Brain microvascular endothelial cell (primary cell): ENCODE measurements at places on chromosomes 11 and 22.

GRCh38 chr11:62573006-62573591, 592 bp downstream of the EEF1G start:
- no peak for DNase-seq

GRCh38 chr22:49021131-49021925, 806.3 kb downstream of the BRD1 start:
- DNase-seq = no peak

DNA sequence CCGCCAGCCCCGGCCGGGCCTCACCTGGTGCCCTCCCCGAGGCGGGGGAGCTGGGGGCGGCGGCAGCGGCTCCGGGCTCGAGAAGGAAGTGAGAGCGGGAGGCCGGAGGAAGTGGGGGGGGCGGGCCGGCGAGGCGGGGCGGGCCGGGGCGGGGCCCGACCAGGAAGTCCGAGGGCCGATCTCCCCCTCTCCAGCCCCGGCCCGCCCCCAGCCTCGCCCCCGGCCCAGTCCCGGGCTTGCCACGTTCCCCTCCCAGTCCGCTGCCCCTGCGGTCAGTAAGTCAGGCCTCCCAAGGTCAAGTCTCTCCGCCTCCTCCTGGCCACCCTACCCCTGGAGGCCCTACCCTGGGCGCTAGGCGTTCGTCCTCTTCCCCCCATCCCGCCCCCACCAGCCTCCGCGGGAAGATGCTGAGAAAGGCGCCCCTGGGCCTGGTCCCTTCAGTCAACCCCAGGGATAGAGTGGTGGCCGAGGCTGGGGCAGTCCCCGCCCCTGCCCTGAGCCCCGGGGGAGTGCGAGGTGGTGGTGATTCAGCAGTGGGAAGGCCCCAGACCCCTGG, at the start of gene RHOG:
Gene RHOG (minus strand): TSS at position 90 of the 556 bp plus-strand sequence. CDS start 12,821 bp downstream, outside the sequence.
- no peak for DNase-seq

DNA sequence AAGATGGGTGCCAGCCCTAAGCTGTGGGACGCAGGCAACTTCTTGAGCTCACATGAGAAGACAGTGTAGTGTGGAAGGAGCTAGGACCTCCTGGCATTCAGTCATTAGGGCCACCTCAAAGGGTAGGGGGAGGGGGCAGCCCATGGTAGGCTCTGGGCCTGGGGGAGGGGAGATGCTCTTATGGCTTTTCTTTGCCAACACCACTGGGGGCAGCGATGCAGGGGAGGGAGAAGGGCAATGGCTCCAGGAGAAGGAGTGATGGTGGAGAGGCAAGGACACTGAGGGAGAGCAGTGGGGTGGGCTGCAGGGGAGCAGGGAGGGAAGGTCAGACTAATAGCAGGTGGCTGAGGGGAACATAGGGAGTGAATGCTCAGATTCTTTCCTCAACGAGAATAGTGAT, 63.3 kb upstream of the SUSD2 start:
- no peak for DNase-seq

GRCh38 chr22:44838316-44839016, 86.1 kb downstream of the ARHGAP8 start:
- DNase-seq = no peak

DNA sequence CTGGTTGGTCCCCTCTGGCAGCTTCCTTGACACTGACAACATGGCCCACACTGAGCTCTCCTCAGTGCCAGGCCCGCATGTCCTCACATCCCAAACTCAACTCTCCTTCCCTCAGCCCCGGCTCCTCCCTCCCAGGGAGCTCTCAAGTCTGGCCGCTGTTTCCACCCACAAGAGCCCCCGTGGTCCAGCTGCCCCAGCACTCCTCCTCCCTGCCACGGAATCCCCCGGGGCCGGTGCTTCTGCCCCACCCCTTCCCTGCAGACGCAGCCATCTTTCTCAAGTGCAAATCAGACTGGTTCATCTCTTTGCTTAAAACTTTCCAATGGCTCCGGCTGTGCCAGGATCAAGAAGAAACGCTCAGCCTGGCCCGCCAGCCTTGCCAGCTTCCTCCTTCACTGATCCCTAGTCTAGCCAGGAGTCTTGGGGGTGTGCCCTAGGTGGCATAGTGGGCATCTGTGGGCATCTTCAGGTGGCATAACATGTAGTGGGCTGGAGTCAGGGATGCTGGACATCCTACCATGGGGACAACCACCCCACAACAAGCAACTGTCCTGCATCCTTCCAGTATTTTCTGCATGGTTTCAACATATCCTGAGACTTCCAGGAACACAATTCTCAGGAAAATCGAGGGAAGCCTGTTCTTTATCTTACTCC, 22.3 kb upstream of the RASL10A start:
- DNase-seq = no peak

DNA sequence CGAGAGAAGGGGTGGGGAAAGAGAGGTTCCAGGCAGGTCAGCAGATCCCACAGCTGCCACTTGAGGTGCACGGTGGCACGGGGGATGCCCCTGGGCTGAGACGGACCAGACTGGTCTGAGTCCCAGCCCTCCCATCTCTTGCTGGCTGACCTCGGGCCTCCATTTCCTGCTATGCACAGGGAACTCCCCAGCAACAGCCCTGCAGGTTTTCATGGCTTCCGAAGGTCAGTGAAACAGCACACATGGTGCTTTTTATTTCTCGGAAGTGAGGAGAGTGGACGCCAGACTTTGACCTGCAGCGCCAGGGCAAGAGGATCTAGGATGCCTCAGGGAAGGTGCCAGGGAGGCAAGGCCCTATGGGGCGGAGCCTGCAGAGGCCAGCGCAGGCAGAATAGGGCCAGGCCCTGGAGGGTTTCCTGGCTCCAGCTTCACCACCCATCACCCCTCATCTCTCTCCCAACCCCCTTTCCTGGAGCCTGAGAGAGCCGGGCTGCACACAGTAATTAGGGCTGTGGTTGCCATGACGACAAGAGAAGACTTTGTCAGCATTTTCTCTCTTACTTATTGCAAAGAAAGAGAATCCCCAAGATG, 29.5 kb downstream of the SLC22A12 start:
- no peak for DNase-seq

DNA sequence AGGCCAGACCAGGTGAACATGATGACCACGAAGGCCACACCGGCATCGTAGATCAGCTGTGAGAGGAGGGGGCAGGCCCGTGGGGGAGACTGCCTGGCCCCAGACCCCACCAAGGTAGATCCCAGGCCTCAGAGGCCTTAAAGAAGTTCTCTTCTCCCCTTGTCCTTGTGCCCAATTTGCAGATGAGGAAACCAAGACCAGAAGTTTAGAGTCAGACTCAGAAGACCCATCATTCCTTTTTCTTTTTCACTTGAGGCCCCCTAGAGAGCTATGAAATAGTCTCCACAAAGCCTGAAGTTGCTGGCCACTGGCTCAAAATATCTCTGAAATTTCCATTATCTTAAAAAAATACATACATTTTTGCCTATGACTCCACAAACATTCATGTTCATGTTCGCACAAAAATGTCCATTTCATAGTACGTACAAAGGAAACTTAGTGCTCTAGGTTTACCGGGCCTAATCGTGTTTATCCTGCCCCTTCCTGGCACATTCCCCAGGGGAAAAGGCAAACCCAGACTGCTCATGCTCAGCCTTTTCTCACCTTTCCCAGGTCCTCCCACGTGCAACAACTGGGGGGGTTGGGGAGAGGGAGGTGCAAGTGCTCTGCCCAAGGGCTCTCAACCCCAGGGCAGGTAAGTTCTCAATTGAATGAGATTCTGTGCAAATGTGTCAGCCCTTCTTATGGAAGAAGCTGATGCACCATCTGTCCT, 19.2 kb downstream of the SLC43A1 start:
- no peak for DNase-seq
